Stimulated activated naive CD4-positive, alpha-beta T cell treated with Interleukin-2 at 50 U/mL for 16 hours (primary cell): ENCODE measurements at places on chromosomes 5 and 9.

- DNase-seq: no peak
Observed at GRCh38 chr9:78033870-78034269, 2.3 kb upstream of the GNAQ start.

DNA sequence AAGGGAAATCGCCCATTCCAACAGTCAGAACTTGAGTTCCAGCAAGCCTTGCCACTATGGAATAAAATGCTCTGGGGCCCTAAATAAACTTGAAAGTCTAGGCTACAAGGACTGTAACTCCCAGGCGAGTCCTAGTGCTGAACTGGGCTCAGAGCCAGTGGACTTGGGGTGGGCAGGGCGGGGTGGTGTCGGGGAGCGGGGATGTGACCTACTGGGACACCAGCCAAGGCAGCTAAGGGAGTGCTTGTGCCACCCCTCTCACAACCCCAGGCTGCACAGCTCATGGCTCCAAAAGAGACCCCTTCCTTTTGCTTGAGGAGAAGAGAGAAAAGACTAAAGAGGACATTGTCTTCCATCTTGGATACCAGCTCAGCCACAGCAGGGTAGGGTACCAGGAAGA lies 61.5 kb downstream of the MEIKIN start:
- DNase-seq: no peak

- DNase-seq: no peak
Observed at GRCh38 chr9:26244661-26245451, 566.6 kb upstream of the TUSC1 start.

DNA sequence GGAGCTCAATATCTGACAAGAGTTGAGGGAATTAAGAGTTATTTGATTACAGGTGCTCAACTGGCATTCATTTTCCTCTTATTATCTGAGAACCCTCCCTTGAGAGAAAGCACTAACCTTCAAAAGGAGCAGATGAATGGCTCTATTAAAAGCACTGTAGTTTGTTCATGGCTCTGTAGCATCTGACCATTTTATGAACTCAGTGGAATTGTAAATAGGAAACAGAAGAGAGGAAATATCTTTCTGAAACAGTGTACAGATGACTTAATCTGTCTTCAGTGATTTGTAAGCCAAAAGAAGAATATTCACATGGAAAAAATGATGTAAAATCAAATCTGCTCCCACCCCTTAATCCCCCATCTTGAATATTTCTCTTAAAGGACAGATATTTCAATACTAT lies 810.4 kb upstream of the GRAMD2B start:
- no peak for DNase-seq

DNA sequence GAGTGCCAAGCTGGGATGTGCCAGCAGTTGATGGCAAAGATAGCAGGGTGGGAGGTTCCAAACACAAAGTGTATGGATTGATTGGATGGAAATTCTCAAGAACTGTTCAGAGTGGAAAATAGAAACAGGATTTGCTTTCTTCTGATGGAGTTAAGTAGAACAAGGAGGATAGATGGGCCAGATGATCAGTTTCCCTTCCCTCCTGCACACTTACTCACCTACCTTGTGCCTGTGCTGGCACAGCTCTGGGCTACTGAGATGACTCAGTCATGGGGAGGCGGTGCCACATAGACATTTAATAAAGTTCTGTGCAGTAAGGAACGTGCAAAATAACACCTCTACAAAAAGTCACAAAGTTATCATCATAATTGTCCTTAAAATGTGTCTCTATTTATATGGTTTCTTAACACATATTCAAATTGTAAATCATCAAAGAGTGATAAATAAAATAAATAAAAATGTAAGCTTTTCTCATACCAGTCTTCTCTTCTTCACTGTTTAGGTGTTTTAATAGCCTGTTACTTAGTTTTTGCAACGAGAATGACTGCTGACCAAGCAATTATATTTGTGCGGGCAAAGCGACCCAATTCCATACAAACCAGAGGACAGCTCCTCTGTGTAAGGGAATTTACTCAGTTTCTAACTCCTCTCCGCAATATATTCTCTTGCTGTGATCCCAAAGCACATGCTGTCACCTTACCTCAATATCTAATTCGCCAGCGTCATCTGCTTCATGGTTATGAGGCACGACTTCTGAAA lies 12.7 kb downstream of the PTPDC1 start:
- DNase-seq: no peak

- DNase-seq: no peak
Observed at GRCh38 chr9:131418143-131419025, 24.5 kb downstream of the PRRC2B start.
